ENCODE measurements at places on chromosomes 3 and 15.
A peak's percentile ranks its signal among the peaks of the same experiment; 100 is the strongest.

DNA sequence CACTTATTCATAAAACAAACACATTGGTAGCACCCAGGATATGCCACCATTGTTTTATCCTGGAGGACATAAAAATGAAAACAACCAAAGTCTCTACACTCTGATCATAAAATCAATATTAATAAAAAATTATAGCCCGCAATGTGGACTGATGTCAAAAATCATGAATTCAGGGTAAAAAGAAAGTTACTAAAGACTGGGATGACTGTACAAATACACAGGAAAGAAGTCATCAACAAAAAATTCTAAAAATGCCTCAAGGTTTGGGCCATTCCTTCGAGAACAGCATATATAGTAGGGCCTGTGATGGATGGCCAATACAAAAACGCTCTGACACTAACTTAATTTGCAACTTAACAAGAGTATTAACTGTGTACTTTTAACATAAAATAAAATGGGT lies 76.8 kb downstream of the THBS1 start:
- DNase-seq: peak; percentile 9

DNA sequence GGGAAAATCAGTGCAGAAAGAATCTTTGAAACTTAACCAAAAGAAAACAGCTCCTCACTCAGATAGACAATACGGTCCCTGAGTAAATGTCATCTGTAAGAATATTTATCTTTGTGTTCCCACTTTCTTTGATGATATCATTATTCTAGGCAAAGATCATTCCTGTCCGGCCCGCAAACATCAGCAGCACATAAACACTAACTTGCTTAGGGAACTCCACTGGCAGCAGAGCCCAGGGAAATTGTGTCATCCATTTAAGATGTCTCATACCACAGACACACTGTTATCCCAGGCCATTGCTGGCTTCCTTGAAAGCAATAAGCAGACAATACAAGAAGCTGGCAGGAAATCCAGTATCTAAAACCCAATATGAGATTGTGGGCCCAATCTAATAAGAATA lies 20.1 kb upstream of the CD96 start:
- no peak for DNase-seq

GRCh38 chr15:62897634-62898033 lies 144.9 kb upstream of the TPM1 start:
- no peak for DNase-seq

- no peak for DNase-seq
These were observed 450.9 kb upstream of the THRB start for GRCh38 chr3:24945563-24945962.

- no peak for DNase-seq
These were observed 121.8 kb upstream of the ATP11B start for GRCh38 chr3:182671541-182671940.

DNA sequence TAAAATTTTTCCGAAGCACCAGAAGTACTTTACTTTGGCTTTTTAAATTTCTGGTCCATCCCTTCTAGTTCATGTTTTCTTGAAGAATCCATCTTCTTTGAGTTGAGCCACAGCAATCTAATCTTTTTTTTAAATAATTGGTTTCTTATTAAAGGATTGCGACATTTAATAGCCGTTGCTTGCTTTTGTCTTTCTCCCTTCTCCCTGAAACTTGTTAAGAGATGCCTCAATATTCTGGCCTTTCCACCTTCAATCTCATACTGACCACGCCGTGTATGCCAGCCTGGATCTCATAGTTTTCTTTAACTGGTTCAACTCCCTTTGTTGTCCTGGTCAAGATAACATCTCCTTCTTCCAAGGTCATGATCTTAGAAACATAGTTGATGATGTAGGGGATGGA lies 18.4 kb upstream of the RPLP1 start:
- no peak for DNase-seq

DNA sequence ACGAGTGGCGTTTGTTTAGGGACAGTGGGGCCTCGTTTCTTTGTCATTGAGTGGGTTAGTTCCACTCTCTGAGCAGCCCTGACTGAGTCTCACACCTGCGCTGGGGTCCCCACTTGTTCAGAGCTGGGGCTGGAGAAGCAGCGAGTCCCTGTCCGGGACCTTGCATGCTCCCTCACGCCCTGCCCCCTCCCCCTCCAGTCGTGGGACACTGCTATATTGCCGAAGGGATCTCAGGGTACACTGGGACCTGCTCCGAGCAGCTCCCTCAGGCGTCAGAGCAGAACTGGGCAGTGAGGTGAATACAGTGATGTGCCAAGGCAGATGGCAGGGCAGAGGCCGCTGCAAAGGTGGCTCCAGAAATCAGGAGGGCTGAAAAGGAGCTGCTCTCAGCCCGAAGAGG lies 59.9 kb upstream of the KLF13 start:
- DNase-seq: no peak

DNA sequence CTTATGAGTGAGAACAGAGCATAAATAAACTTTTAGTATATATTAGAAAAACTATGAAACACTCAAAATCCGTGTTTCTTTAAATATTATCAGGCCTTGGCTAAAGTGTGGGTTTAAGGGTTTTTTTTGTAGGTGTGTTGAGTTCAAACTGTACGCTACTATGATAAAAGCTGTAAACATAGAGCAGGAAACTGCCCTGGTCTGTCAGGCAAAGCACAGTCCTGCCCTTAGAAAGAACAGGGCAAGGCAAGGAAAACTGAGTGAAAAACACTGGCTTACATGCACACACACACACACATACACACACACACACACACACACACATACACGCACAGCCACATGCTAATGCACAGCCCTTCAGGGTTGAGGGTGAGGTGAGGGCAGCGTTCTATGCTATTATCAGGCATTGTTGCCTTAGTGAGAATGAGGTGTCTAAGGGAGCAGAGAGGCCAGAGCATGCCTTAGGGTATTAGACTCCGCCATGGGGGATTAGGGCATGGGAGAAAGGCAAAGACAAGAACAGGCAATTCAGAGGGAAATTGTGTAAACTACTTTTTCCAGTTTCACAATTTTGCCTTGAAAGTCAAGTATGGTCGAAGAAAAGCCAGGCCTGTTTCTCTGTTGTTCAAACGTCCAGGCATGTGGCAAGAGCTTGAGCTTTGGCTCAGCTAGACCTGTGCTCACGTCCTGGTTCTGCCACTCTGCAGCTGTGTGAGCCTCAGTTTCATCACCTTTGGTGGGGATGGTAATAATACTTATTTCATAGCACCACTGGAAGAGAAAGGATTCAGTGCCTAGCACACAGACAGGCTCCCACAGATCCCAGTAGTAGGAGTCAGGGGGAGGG lies 36.3 kb upstream of the TPM1 start:
- no peak for DNase-seq

- DNase-seq: no peak
These were observed 285.3 kb upstream of the GADL1 start for GRCh38 chr3:31179768-31180167.

DNA sequence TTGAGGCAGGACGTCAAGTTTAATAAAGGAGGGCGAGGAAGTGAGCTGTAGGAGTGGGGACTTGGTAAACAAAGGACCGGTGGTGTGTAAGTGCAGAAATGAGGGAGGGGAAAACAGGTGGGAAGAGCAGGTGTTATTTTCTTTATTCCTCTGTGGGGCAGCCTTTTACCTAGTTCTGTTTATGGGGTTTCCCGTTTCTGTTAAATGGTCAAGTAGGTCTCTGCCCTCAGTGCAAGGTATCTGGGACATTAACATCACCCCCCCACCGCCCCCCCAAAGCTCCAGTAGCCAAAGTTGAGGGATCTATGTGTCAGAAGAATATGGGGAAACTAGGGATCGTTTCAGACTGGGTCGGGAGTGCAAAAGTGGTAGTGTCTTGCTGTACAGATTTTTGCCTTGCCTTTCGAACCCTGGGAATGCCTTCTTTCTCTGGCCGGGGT lies 893 bp downstream of the MGA start:
- no peak for DNase-seq

GRCh38 chr15:44328135-44328534 lies 39.6 kb downstream of the GOLM2 start:
- DNase-seq: no peak

DNA sequence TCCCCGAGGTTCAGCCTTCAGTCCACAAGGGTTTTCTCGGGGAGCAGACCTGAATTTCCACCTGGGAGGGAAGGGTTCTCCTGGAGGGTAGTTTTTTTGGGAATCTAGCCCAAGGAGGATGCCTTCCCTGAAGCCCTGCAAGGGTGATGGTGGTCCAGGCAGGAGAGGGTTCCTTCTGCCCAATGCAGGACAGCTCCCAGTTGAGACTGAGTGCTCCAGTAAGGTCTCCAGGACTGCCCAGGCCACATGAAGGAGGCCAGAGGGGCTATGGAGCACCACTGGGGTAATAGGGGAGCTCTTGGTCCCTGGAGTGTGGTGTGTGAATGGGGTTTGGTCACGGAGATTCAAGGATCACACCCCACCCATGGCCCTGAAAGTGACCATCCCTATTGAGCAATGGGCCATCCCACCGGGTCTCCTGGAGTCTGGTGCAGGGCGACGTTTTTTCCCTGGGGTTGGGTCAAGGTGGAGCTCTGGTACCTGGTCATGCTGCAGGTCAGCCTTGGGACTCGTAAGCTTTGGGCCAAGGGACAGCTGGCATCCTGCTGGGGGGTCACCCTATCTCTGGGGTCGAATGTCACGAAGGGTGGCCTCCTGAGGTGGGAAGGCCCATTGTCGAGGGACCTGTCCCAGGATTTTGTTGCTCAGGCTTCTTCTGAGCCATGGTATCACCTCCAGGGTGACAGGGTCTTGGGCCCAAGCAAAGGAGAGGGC lies 196.5 kb downstream of the UBE3A start:
- no peak for DNase-seq

DNA sequence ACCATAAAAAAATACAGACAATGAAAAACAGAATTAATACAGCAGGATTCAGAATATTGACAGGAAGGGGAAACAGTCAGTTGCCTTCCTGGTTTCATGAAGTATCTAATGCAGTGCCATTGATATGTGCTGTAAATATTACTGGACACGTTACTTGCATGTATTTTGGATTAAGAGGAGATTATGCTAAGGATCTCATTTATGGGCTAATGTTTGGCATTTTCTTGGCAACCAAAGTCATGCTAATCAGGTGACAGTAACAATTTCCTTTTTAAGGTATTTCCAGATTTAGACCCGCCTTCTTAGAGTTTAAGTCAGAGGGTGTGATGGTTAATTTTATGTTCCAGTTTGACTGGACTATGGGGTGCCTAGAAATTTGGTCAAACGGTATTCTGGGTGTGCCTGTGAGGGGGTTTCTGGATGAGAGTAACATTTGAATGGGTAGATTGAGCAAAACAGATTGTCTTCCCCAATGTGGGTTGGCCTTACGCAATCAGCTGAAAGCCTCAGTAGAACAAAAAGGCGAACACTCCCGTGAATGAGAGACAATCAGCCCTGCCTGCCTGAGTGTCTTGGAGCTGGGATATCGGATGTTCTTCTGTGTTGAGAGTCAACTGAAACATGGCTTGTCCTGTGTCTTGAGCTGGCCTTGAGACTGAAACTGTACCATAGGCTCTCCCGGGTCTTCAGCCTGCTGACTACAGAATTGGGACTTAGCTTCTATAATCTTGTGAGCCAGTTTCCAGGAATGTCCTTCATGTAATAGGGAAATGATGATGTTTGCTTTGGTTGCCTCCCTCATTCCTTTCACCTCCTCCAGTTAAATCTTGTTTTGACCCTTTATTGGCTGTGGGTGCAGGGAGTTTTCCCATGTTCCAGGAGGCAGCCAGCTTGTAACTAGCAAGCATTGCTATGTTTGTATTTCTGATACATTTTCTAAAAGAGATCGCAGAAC lies 10.5 kb downstream of the SQOR start:
- DNase-seq: no peak

DNA sequence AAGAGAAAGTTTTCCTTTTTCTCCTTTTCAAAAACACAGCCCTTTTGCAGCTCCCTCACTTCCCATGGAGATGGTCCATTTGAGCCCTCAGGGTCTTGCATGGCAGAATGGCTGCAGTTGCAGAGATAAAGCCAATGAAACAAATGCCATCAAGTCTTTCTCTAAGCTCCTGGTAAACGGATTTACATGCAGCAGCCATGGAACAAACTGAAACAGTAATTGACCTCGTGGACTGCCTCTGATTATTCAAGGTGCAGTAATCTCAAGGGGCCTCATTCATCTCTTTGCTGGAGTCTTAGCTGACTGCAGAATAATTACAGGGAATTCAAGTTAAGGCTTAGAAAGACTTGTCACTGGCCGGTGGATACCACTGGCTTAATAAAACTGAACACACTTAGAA lies 125.1 kb downstream of the SQOR start:
- DNase-seq: no peak

DNA sequence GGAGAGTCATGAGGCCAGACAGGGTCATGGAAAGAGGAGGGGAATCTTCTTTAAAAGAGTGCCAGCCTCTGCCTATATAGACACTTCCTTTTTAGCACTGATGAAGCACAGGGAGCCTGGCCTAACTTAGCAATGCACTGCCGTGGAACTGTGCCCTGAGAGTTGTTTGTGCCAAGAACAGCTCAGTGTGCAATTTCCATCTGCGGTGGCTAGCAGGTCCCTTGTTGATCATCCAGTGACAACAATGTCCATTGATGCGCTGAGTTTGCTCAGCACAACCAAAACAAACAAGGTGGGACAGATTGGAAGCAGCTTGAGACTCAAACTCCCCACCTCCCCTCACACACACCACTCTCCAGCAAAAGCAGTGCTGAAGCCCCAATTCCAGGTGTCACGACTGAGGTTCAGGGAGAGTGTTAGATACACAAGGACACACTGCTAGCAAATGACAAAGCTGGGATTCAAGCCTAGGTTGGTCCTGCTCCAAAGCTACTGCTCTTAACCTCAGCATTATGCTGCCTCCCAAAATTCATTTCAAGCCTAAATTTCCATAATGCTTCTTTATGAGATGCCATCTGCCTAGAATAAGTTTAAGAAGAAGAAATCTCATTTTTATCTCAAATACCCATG lies 316.6 kb upstream of the UBE2E2 start:
- no peak for DNase-seq

DNA sequence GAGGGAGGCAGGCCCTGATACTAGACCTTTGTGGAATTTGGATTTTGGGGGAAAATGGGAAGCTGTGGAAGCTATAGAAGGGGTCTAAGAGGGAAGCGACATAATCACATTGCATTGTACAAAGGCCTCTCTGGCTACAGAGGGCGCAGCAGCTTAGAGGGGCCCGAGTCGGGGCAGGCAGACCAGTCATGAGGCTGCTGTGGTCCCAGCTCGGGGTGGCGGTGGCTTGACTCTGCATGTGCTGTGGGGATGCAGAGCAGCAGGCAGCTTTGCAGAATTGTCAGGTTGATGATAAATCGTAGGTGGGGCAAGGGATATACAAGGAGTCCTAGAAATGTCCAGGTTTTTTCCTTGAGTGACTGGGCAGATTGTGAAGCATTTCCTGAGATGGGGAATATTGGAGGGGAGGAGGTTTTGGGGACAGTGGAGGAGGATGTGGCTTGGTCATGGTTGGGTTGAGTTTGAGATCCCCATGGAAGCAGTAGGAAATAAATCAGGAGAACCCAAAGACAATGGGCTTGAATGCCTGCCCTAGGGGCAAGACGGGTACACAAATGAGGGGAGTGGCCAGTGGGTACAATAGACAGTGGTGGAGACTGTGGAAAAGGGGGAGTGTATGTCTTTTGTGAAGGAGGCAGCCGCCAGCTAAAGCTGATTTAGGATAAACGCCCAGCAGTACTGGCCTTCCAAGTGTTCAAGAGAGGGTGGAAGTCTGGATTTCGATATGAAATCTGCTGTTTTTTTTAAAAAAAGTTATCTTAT lies 94.1 kb downstream of the HMG20A start:
- DNase-seq: no peak

GRCh38 chr15:86751116-86751515 lies 671.4 kb downstream of the AGBL1 start:
- DNase-seq: no peak
